ENCODE measurements at places on chromosomes 13 and 19.

- no peak for DNase-seq
Observed at GRCh38 chr13:98979012-98979660, 1.3 kb upstream of the DOCK9 start.

DNA sequence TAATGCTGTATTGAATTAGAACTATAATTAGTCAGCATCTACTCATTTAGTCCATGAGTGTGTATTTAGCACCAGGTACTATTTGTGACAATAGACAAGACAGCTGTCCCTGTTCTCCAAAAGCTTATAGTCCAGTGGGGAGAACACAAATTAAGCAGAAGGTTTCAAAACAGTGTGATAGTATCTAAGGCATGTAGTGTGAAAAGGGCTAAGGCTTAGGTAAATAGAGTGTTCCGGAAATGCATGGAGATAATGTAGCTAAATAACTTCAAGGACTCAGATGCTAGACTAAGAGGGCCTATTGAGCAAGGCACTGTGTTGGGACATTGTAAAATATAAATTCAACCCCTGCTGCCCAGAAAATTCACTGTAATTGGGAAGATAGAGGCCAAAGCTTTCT, 144.1 kb upstream of the MIR17HG start:
- DNase-seq, result no peak

- DNase-seq, result peak; percentile 95
Observed at GRCh38 chr19:44356383-44357111, at the start of gene ZNF112. Gene ZNF112 (minus strand): TSS chr19:44356680. CDS start chr19:44340539, 16,141 bp downstream.

GRCh38 chr19:18049385-18049784, 37.3 kb downstream of the IL12RB1 start:
- peak; percentile 91 for DNase-seq

GRCh38 chr13:50955798-50956197, 46.2 kb downstream of the RNASEH2B start:
- no peak for DNase-seq

GRCh38 chr19:23557381-23557780, 129.6 kb downstream of the ZNF675 start:
- no peak for DNase-seq

- no peak for DNase-seq
Observed at GRCh38 chr19:8641221-8641907, 10.9 kb downstream of the NFILZ start.

DNA sequence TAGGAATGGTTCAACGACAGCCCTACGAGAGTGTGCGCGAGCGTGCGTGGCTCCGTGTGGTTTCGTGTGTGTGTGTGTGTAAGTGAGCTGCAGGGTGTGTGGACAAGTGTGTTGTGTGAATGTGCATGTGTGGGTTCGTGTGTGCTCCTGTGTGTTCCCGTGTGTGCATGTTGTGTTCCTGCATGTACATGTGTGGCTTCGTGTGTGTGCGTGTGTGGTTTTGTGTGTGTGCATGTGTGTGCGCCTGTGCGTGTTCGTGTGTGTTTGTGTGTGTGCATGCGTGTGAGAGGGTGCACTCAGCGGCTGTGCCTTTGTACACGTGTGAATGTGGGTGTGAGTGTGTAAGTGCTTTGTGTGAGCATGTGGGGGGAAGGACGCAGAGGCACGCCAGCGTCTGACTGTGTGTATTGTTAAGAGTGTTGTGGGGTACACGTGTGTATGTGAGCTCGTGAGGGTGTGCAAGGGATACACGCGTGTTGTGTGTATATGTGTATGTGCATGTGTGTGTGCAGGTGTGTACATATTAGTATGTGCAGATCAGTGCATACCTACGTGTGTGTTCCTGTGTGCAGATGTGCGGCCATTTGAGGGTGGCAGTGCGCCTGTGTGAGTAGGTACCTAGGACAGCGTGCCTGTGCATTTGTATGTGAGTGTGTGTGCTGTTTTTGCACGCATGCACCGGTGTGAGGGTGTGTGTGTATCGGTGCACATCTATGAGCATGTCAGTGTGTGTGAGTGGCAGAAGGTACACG, 24.3 kb upstream of the ONECUT3 start:
- no peak for DNase-seq

- no peak for DNase-seq
Observed at GRCh38 chr13:84917252-84917878, 881.9 kb downstream of the SLITRK6 start.

Measured in adrenal gland (tissue), 19 donors.